Activated CD4-positive, alpha-beta T cell treated with anti-CD3 and anti-CD28 coated beads, Interleukin-2, amount 50 U/mL, for 1 hour (primary cell): ENCODE measurements at places on chromosomes 16 and 17.

- DNase-seq: no peak
Observed at GRCh38 chr17:78185981-78186691, 716 bp downstream of the TK1 start.

- no peak for DNase-seq
Observed at GRCh38 chr17:9321890-9322289, 253.7 kb downstream of the STX8 start.

- no peak for DNase-seq
Observed at GRCh38 chr16:23557779-23558702, 514 bp downstream of the UBFD1 start.

GRCh38 chr17:27207073-27207513 lies 86.8 kb upstream of the WSB1 start:
- no peak for DNase-seq

DNA sequence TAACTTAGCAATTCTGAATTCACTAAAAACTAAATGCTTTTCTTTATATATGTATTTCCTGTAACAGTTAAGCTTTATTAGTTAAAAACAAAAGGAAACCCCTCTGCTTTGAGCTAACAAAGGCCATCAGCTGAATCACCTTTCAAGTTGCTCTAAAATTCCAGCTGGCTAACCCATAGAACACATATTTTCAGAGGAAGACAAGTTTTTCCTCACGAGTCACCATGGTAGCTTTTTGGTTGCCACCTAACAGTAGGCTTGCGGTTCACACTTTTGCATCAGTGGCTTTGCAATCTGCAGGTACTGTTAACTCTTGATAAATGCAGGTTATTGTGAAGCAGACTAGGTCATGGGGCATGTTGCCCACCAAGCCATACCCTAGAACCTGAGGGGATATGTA lies 57.6 kb upstream of the IRX5 start:
- DNase-seq: no peak

GRCh38 chr16:75362846-75363245 lies 70.5 kb downstream of the CFDP1 start:
- DNase-seq: no peak

- DNase-seq: no peak
Observed at GRCh38 chr17:76439314-76439928, 13.5 kb downstream of the UBE2O start.

- DNase-seq: no peak
Observed at GRCh38 chr16:69941251-69942098, 9.7 kb upstream of the CLEC18A start.

- DNase-seq: no peak
Observed at GRCh38 chr17:72122765-72123529, 2.1 kb downstream of the SOX9 start.
